ENCODE measurements at places on chromosomes 4 and X.
A peak's percentile ranks its signal among the peaks of the same experiment; 100 is the strongest.

GRCh38 chr4:150322646-150323045 is 244.4 kb downstream of the DCLK2 start:
- DNase-seq = no peak

- no peak for DNase-seq
Observed at GRCh38 chr4:110005461-110006056, 92.9 kb downstream of the EGF start.

DNA sequence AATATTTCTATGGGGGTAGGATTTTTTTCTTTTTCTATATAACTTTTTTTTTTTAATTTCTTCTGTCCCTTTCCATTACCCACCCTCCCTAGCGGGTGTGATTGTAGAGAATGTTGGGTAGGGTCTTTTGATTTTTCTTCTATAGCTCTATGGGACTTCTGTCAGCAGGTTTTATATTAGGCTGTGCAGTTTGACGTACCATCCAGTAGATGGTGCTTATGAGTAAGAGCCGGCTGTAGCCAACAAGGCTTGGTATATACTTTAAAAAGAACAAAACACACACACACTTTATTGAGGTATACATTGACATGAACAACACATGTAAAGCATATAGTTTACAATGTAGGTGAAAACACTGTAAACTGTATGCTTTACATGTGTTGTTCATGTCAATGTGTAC is 247.9 kb upstream of the POF1B start:
- DNase-seq = no peak

DNA sequence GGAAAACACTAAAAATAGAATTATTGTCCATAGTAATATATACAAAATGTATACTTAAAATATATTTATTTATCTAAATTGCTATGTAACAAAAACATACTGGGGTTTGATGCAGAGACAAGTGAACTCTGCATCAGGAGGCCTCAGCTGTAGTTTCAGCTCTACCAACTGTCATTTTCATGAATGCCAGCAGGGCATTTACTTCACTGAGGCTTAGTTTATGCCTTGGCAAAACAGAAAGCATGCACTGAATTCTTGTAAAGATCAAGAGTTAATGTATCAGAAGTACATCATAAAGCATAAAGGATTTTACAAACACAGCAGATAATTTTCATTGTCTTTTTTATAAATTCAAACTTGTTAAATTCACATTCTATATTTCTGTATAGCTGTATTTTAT is 577.0 kb downstream of the C4orf33 start:
- DNase-seq = no peak

DNA sequence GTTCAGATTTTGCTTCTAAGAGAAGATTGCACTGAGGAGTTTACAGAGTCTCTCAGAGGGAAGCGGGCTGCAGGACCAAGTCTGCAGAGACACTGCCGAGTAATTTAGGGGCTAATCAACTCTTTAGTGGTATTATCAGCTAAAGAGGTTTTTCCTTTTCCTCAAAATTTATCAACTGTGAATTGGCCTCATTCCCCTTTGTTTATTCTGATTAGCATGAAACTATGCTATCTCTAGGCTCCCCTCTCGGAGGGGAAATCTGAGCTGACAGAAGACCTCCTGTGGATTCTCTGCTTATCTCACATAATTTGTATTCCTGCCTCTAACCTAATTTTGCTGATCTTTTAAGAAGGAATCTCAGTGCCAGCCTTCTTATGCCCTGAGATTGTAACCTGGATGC is 201.0 kb downstream of the DCTD start:
- no peak for DNase-seq

- no peak for DNase-seq
Observed at GRCh38 chrX:106725931-106726330, 570 bp upstream of the RNF128 start.

- DNase-seq = no peak
Observed at GRCh38 chrX:70485466-70485865, 40.8 kb downstream of the DLG3 start.

DNA sequence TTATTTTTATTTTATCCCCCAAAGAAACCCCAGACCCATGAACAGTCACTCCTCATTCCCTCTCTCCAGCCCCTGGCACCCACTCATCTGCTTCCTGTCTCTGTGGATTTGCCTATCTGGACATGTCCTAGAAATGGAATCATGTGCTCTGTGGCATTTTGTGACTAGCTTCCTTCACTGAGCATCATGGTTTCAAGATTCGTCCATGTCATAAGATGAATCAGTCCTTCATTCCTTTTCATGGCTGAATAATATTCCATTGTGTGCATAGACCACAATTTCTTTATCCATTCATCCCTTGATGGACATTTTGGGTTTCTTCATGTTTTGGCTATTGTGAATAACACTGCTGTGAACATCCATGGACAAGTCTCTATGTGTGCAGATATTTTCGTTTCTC is 10.2 kb downstream of the ABCD1 start:
- DNase-seq = no peak

DNA sequence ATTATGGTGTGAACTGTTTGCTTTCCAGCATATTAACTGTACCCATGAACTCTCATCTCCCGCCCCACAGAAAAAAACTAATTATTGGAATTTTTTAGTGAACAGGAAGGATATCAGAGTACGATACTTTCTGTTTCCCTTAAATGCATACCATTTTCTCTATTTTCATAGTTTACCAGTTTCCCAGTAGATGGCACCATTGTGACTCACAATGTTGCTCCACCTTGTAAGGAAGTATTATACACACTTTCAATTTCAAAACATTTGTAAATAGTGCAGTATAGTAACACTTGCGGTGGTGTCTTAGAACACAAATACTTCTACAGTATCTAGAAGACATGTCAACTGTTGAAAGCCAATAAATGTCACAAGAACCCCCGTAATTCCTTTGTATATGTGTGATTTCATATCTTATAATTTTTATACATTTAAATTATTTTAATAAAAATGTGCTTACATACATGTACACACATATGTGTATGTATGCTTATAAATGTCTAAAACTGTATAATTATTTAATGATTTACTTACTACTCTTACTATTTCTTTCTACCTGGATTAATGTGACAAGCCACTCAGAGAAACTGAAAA is 167.3 kb downstream of the SLIT2 start:
- no peak for DNase-seq

GRCh38 chr4:5971078-5971450 is 47.2 kb downstream of the C4orf50 start:
- no peak for DNase-seq

- no peak for DNase-seq
Observed at GRCh38 chrX:5113128-5113527, 1115.5 kb downstream of the NLGN4X start.

- DNase-seq = no peak
Observed at GRCh38 chr4:140755774-140756318, 339 bp downstream of the TBC1D9 start.

DNA sequence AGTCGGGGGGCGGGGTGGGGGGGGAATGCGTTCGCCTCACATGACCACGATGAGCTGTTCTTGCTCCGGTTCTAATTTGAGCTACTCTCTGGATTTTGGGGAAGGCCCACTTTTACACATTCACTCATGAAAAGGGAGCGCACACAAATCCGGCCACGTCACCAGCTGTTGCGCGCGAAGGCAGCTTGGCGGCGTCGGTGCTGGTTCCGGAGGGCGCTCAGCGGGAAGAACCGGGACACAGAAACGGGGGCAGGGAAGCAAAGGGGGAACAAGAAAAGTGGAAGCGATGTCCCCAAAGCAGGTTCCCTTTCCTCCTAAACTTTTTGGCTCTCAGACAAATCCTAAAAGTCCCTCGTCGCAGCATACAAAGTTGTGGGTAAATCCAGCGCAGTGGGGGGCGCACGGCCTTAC is 605 bp downstream of the ANXA5 start:
- peak; percentile 37 for DNase-seq

DNA sequence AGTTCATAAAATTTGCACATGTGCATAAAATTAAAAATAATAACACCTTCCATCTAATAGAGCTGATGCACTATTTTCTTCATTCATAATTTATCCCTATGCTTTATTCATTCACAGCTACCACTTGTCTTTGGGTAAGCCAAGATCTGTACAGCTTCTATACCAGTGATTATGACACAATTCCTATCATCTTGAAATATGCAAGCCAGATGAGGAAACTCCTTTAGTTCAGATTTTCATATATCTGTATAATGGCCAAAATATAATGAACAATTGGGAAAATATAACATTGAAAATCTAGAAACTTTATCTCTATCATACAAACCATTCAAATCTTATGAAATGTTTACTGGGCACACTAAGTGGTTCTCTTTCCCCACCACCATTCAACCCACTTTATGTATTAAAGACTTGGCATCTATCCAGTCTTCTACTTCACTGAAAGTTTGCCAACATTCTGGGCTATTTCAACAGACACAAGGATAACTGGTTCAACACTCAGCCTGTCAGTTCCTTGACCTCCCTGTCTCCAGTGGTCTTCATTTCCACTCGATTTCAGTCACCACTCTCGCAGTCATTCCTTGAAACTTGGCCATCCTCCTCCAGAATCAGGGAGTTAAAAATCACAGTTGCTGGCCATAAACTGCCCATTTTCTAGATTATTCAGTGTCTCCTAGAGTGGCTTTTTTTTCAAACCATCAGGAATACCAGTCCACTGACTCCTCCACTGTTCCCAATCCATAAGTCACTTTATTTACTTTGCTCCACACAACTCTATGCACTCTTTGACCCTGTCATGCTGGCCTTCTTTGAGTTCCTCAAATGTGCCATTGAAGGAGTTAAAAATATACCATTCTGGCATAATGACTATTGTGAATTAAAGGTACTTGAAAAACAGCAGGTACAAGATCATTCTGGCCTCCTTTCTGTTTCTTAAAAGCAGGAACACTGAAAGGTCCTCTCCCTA is 85.5 kb downstream of the CAMK2D start:
- DNase-seq = no peak

GRCh38 chr4:94889946-94890345 is 132.2 kb downstream of the BMPR1B start:
- no peak for DNase-seq

GRCh38 chr4:89221167-89221867 is 86.3 kb downstream of the GPRIN3 start:
- DNase-seq = no peak

GRCh38 chr4:155565776-155566175 is 100.9 kb upstream of the GUCY1A1 start:
- no peak for DNase-seq

GRCh38 chr4:121338518-121338917 is 42.3 kb downstream of the QRFPR start:
- DNase-seq = no peak

- no peak for DNase-seq
Observed at GRCh38 chr4:120870279-120870673, 52.2 kb downstream of the PRDM5 start.

GRCh38 chrX:49809891-49810632 is 19.0 kb upstream of the PAGE4 start:
- no peak for DNase-seq

GRCh38 chr4:74437866-74438265 is 7.1 kb upstream of the AREG start:
- no peak for DNase-seq

DNA sequence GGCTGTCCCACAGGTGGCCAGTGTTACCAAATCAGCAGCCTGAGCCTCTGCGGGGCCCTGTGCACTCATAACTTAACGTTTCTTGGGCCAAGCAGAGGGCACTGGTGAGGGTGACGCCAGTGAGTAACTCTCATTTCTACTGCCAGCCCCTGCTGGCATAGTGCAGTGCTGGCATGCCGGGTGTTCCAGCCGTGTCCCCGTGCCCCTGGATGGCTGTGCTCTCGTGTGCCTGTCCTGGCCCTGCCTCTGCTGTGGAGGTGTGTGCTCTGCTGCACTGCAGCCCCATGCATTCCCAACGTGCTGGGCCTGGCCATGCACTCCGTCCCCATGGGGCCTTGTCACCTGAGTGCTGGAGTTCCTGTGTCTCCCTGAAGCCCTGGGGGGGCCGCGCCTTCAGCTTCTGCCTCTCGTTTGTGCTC is 14.7 kb downstream of the TBC1D14 start:
- DNase-seq = no peak

GRCh38 chrX:148333989-148334388 is 166.4 kb upstream of the AFF2 start:
- DNase-seq = no peak
